ENCODE measurements at places on chromosomes 12 and 14. TPM values are rescaled to one million over a fixed set of nuclear protein-coding genes. Genes with fewer than 3 reads are reported as not detected.

KCNA1 gene
- not detected for total RNA-seq

- H3K36me3 ChIP-seq = no peaks in the 10 kb centered on the region
- no peak for DNase-seq
- H3K4me1 ChIP-seq = peaks cover 38% of the 10 kb centered on the region
- H3K27ac ChIP-seq = no peak overlapping the region
- no peak overlapping the region for H3K4me3 ChIP-seq
- no peaks in the 10 kb centered on the region for H3K27me3 ChIP-seq
Observed at GRCh38 chr12:116595186-116595585, 36.0 kb downstream of the MAP1LC3B2 start.

TPPP2 gene
- not detected for total RNA-seq

- peak overlapping the region; percentile 84 for H3K4me3 ChIP-seq
- peaks cover 41% of the 10 kb centered on the region for H3K36me3 ChIP-seq
- DNase-seq = no peak
Observed at GRCh38 chr12:57521525-57522010, 1.1 kb upstream of the MBD6 start.

DNA sequence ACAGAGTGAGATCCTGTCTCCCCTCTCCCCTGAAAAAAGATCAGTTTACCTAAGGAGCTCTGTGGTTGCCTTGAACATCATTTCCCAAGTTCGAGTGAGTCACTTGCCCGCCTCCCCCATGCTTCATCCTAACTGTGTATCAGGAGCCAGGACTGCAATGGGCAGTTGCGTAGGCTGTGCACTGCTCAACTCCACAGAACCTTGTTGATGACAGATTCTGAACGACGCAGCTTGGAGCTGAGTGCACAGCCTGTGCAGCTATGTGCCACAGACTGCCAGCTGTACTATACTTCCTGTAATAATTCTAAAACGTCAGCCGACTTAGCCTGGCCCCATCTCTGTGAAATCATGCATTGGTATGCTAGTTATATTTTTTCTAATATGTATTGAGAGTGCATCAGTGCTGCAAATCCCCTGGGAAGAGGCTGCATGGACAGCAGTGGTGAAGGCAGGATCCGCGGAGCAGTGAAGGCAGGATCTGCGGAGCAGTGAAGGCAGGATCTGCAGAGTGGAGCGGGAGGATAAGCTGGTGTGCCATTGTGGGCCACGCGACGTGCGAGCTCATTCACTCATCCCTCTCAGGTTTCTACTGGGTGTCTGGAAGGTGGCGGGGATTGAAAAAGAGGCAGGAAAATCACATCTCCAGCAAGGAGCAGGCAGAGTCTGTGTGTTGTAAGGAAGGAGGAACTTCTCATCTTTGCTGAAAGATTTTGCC is 80.8 kb downstream of the GALNT9 start:
- H3K4me1 ChIP-seq = no peaks in the 10 kb centered on the region
- H3K4me3 ChIP-seq = no peak overlapping the region
- peaks cover 22% of the 10 kb centered on the region for H3K27me3 ChIP-seq
- DNase-seq = peak; percentile 7
- H3K36me3 ChIP-seq = peaks cover 4% of the 10 kb centered on the region

DNA sequence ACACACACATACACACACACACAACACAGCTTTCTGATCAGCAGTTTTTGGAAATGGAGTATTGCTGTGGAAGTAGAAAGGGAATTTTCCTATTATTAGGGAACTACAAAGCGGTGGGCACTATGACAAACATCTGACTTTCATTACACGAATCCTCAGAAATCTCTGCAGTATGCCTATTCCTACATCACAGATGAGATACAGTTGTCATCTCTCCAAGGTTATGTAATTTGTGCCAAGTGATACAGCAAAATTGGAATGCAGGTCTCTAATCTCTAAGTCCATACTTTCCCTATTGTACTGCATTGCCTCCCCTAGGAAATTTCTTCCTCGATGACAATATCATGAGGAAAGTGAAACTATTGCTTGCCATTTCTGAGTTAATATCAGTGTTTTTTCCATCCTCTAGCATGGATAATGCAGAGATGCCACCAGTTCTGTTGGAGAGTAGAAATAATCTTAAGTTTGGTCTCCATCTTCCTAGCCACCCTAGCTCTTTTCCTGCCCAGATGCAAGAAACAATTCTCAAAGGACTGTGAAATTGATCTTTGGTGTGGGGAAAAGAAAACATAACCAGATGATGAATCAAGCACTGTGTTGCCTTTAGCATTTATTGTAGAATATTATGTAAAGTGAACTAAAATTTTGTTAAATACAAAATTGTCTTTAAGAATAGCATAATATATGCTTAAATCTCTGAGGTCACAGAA is 94.7 kb downstream of the ERGIC2 start:
- H3K36me3 ChIP-seq = no peaks in the 10 kb centered on the region
- no peak overlapping the region for H3K27ac ChIP-seq
- no peaks in the 10 kb centered on the region for H3K27me3 ChIP-seq
- peaks cover 8% of the 10 kb centered on the region for H3K4me1 ChIP-seq

- H3K36me3 ChIP-seq = peaks cover 41% of the 10 kb centered on the region
- H3K27me3 ChIP-seq = no peaks in the 10 kb centered on the region
- DNase-seq = no peak
- H3K4me3 ChIP-seq = no peak overlapping the region
- peaks cover 70% of the 10 kb centered on the region for H3K4me1 ChIP-seq
Observed at GRCh38 chr14:52060080-52060479, 8.8 kb downstream of the NID2 start.

LRRC43 gene
- total RNA-seq = not detected

DNA sequence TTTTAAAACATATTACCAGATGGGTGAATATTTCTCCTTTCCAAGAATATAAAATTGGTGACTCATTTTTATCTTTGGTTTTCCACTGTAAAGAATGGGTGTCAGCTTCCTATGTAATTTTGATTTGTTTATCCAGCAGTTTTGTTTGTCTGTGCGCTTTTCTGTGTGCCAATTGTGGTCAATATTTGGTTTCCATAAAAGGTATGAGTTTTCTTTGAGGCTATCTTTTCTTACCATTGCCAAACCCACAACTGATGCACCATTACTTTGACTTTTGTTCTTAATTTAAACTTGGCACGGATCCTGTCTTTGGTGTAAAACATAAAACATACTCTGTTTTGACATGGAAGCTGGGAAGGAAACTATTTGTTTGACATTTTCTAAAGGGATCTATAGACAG is 78.8 kb upstream of the NAV3 start:
- H3K4me3 ChIP-seq = no peak overlapping the region
- H3K4me1 ChIP-seq = peaks cover 5% of the 10 kb centered on the region
- no peak for DNase-seq
- no peak overlapping the region for H3K27ac ChIP-seq
- H3K27me3 ChIP-seq = peaks cover 7% of the 10 kb centered on the region
- H3K36me3 ChIP-seq = no peaks in the 10 kb centered on the region

B4GALNT3 gene
- total RNA-seq = not detected

- DNase-seq = no peak
- peaks cover 4% of the 10 kb centered on the region for H3K36me3 ChIP-seq
- no peak overlapping the region for H3K4me3 ChIP-seq
- peak overlapping the region; percentile 24 for H3K27ac ChIP-seq
Observed at GRCh38 chr14:65431951-65432350, 19.4 kb downstream of the FUT8 start.

SLCO1C1 gene
- total RNA-seq = not detected

DNA sequence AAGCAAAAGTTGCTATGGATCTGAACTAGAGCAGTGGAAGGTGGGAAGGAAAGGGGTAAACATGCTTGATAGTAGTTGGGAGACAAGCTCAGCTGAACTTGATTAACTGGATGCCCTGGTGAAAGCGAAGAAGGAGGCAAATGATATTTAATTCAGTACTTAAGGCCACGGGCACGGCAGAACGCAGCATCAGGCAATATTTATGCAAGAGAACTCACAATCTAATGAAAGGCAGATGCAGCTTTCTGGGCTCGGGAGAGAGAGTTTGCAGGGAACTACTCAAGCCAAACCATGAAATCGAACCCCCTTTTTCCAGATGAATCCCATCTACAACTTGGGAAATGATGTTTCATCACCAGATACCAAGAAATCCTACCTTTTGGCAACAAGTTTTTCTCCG is 3.5 kb upstream of the CNIH1 start:
- H3K27ac ChIP-seq = no peak overlapping the region
- peaks cover 2% of the 10 kb centered on the region for H3K27me3 ChIP-seq
- H3K36me3 ChIP-seq = peaks cover 9% of the 10 kb centered on the region
- DNase-seq = no peak
- H3K4me1 ChIP-seq = peaks cover 62% of the 10 kb centered on the region

- peak; percentile 70 for DNase-seq
- peak overlapping the region; percentile 79 for H3K27ac ChIP-seq
- H3K4me3 ChIP-seq = peak overlapping the region; percentile 70
- peaks cover 45% of the 10 kb centered on the region for H3K4me1 ChIP-seq
- H3K27me3 ChIP-seq = no peaks in the 10 kb centered on the region
Observed at GRCh38 chr12:24821691-24822090, 127.2 kb downstream of the BCAT1 start.

DNA sequence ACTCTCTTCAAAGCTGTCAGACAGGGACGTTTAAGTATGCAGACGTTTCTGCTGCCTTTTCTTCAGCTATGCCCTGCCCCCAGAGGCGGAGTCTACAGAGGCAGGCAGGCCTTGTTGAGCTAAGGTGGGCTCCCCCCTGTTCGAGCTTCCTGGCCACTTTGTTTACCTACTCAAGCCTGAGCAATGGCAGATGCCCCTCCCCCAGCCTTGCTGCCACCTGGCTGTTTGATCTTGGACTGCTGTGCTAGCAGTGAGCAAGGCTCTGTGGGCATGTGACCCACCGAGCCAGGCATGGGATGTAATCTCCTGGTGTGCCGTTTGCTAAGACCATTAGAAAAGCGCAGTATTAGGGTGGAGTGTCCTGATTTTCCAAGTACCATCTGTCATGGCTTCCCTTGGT is 900.4 kb upstream of the MDGA2 start:
- no peaks in the 10 kb centered on the region for H3K4me1 ChIP-seq
- H3K36me3 ChIP-seq = peaks cover 6% of the 10 kb centered on the region
- H3K4me3 ChIP-seq = no peak overlapping the region
- H3K27me3 ChIP-seq = no peaks in the 10 kb centered on the region

GRCh38 chr12:8911606-8912268 is 2.6 kb upstream of the PHC1 start:
- H3K4me3 ChIP-seq = no peak overlapping the region
- peaks cover 25% of the 10 kb centered on the region for H3K4me1 ChIP-seq
- H3K36me3 ChIP-seq = no peaks in the 10 kb centered on the region
- no peak overlapping the region for H3K27ac ChIP-seq
- no peaks in the 10 kb centered on the region for H3K27me3 ChIP-seq

LAG3 gene
- total RNA-seq = 0.59 TPM

GPRC5D gene
- total RNA-seq = not detected

ANO6 gene
- total RNA-seq = 52.6 TPM

GRCh38 chr14:67680121-67680602 is 5.7 kb upstream of the VTI1B start:
- 0 out of 2 replicates have a peak overlapping the region, but pooled peaks have one; percentile 15 for H3K4me3 ChIP-seq
- H3K36me3 ChIP-seq = peaks cover 40% of the 10 kb centered on the region
- H3K27ac ChIP-seq = peak overlapping the region; percentile 84
- H3K4me1 ChIP-seq = peaks cover 18% of the 10 kb centered on the region
- H3K27me3 ChIP-seq = no peaks in the 10 kb centered on the region
- DNase-seq = peak; percentile 90

DNA sequence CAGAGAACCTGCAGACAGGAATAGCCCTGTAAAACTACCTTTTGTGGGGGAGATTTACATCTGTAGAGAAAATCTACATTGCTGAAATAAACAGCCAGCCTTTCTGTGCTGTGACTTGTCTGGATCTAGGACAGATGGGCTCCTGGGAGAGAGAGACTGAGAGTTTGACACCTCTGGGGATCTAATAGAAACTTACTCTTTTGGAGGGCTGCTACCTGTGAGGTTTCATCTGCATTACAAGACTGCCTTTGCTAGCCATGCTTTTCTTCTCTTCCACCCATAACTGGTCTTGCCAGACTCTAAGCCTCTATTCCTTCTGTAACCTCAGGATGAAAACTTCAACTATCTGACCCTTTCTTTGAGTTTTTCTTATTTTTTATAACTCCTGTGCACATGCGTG is 452.6 kb downstream of the ZFP36L1 start:
- H3K4me1 ChIP-seq = no peaks in the 10 kb centered on the region
- DNase-seq = no peak
- H3K36me3 ChIP-seq = no peaks in the 10 kb centered on the region
- H3K27me3 ChIP-seq = no peaks in the 10 kb centered on the region
- no peak overlapping the region for H3K27ac ChIP-seq
- no peak overlapping the region for H3K4me3 ChIP-seq

DNA sequence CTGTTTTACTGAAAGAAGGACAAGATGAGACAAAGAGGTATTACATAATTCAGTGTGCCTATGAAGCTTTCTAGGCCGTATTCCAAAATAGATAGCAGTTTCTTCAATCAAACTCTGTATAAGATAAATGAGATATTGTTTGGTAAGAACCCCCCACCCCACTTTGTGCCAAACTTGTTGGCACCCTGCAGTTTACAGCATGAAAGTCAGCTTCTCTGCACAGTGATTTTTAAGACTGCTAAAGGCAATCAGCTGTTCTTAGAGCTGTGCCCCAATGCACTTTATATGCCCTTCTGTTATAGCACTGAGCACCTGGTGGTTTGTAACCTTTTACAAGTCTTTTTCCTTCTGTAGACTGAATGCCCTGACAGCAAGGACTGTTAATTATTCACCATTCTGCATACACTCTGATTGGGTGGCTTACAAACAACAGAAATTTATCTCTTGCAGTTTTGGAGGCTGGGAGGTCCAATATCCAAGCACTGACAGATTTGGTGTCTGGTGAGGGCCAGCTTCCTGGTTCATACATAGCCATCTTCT is 76.7 kb downstream of the ANO4 start:
- H3K27ac ChIP-seq = no peak overlapping the region
- no peak for DNase-seq
- no peaks in the 10 kb centered on the region for H3K27me3 ChIP-seq
- H3K36me3 ChIP-seq = no peaks in the 10 kb centered on the region
- no peak overlapping the region for H3K4me3 ChIP-seq
- no peaks in the 10 kb centered on the region for H3K4me1 ChIP-seq

DNA sequence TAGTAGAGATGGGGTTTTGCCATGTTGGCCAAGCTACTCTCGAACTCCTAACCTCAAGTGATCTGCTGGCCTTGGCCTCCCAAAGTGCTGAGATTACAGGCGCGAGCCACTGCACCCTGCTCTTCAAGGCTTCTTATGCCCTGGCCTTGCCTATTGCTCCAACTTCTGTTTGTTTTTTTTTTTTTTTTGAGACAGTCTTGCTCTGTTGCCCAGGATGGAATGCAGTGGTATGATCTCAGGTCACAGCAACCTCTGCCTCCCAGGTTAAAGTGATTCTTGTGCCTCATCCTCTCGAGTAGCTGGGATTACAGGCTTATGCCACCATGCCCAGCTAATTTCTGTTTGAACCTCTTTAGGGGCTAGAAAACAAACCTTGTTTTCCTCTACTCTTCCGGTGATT is 6.0 kb upstream of the ABCD4 start:
- peaks cover 8% of the 10 kb centered on the region for H3K27me3 ChIP-seq
- DNase-seq = no peak

All from HFFc6 (cell line).